NCI-H1105 (cell line): ENCODE measurements at places on chromosomes 7 and 10.

GRCh38 chr10:51935341-51935740, 235.9 kb upstream of the CSTF2T start:
- no peak for DNase-seq

GRCh38 chr10:63273577-63273976, 140.4 kb downstream of the NRBF2 start:
- DNase-seq, result no peak

DNA sequence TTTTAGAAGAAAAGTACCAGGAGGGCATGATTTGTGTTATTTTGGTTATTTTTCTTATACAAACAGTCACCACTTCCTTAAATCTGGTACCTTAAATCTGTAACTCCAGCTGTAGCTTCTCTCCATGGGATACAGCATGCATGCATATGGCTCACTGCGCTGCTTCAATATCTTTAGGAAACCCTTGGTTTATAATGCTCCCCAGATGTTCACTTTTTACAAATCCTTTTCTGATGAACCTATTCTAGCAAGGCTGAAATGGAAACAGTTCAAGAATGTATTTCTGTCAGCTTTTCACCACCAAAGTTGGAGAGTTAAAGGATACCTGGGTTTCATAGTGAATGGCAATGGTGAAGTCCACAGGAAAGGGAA, 50.9 kb downstream of the LAMB4 start:
- DNase-seq, result no peak

DNA sequence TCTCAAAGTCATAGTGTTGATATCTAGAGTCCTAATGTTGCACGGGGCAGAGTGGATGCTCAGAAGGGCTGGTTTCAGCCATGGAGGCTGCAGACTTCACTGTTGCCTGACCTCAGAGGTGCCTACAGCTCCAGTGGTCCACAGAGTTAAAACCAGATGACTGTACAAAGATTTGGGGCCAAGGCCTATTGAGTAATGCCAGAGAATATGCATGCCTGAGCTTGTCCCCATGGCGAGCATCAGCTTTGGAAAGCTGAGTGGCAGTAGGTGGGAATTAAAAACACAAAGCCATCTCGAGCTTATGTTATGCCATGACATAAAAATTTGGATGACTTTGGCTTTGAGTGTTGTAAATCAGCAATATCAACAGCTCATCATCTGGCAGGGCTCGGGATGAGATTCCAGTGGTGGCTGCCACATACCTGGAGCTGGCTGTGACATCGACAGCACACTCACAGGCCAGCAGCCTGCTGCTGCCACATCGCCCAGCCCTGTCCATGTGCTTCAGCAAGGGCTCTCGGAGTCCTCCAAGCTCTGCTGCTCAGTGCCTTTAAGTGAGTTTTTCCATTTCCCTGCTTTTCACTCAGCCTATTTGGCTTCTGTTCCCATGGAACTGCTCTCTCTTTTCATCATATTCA, 379.6 kb downstream of the TNS3 start:
- no peak for DNase-seq

DNA sequence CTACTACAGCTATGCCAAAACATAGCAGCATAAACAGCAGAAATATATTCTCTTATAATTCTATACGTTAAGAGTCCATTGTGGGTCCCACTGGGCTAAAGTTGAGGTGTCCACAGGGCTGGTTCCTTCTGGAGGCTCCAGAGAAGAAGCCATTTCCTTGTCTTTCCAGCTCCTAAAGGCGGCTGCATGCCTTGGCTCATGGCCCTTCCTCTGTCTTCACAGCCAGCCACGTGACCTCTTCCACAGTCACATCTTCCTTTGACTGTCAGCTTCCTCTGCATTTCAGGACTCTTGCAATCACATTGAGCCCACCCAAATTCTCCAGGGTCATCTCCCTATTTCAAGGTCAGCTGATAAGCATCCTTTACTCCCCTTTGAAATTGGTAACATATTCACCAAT, 17.2 kb downstream of the NACAD start:
- no peak for DNase-seq

DNA sequence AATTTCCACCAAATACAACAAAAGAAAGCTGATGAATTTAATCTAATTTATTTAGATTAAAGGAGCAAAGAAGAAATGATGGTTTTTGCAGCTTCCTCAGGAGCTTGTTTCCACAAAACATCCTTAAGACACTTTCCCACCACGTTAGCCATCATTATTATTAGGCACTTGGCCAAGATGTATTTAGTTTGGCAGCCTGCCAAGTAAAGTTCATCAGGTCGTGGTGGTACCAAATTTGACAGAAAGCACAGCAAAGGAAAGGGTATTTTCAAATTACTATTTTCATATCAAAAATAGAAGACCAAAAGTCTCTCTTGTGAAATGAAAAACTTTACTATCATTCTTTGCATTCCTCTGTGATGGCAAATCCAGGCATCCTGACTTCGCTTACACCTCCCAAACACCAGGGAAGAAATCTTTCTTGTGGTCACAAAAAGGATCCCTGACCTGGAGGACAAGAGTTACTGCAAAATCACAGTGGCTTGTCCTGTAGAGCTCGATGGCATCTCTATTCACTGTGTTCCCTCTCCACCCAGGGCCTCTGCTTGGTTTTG, 123.1 kb upstream of the INHBA start:
- DNase-seq, result no peak
